ENCODE measurements at places on chromosomes 13 and 19.
A peak's percentile ranks its signal among the peaks of the same experiment; 100 is the strongest.

GRCh38 chr13:37364007-37364406, 234.6 kb downstream of the POSTN start:
- DNase-seq, result peak; percentile 53

GRCh38 chr13:28707629-28708427, 10.9 kb downstream of the SLC46A3 start:
- peak; percentile 89 for DNase-seq

DNA sequence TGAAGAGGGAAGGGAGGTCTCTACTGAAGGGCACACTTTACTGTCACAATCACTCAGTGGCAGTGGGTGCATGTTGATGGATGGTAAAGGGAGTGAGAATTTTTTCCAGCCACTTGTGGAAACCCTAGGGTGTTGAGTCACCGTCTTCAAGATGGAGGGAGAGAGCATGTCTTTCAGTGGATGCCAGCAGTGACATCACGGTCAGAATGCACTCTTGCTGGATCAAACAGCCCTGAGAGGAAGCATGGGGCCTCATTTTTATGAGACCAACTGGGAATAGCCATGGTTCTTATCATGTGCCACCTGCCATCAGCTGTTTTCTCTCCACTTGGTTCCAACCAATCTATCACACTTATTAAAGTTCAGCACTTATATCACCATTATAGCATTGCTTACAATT, 182.5 kb downstream of the KCNRG start:
- DNase-seq, result peak; percentile 25

- no peak for DNase-seq
These were observed 11.1 kb downstream of the NAPA start for GRCh38 chr19:47503826-47504150.

DNA sequence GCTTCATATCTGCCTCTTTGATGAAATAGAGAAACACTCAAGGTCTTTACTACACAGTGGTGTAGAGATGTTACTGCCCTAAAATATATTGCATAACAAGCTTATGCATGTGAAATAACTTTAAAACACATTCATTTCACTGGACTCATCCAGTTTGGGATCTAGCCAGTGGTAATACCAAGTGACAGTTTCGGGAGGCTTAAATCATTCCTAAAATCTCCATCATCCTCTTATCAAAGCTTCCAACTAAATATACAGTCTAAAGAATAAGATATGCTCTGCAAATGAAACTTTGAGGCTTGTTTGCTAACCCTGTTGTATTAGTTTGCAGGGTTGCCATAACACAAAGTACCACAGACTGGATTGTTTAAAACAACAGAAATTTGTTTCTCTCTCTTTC, 52.8 kb downstream of the THSD1 start:
- DNase-seq, result peak; percentile 42

Measured in fibroblast of skin of back (primary cell).